GM12878 (cell line): ENCODE measurements at places on chromosomes 2 and 18. TPM values are rescaled to one million over a fixed set of nuclear protein-coding genes. Genes with fewer than 3 reads are reported as not detected.

The TMEM247 gene
- not detected in 2 replicates for total RNA-seq

The GNAL gene
- total RNA-seq, result not detected in 2 replicates

The PLCD4 gene
- total RNA-seq, result 0.28 TPM in 1 of 2 replicates, not detected in the other

- no peaks in the 10 kb centered on the region for H3K27me3 ChIP-seq
- H3K4me3 ChIP-seq, result no peak overlapping the region
- DNase-seq, result no peak
- H3K4me1 ChIP-seq, result peaks cover 17% of the 10 kb centered on the region
- H3K36me3 ChIP-seq, result no peaks in the 10 kb centered on the region
Measured at GRCh38 chr2:62112179-62112578, 83.7 kb upstream of the B3GNT2 start.

GRCh38 chr2:162025121-162025911, 48.7 kb downstream of the DPP4 start:
- H3K27ac ChIP-seq, result no peak overlapping the region
- no peaks in the 10 kb centered on the region for H3K36me3 ChIP-seq
- no peak for DNase-seq
- no peaks in the 10 kb centered on the region for H3K27me3 ChIP-seq
- no peak overlapping the region for H3K4me3 ChIP-seq

DNA sequence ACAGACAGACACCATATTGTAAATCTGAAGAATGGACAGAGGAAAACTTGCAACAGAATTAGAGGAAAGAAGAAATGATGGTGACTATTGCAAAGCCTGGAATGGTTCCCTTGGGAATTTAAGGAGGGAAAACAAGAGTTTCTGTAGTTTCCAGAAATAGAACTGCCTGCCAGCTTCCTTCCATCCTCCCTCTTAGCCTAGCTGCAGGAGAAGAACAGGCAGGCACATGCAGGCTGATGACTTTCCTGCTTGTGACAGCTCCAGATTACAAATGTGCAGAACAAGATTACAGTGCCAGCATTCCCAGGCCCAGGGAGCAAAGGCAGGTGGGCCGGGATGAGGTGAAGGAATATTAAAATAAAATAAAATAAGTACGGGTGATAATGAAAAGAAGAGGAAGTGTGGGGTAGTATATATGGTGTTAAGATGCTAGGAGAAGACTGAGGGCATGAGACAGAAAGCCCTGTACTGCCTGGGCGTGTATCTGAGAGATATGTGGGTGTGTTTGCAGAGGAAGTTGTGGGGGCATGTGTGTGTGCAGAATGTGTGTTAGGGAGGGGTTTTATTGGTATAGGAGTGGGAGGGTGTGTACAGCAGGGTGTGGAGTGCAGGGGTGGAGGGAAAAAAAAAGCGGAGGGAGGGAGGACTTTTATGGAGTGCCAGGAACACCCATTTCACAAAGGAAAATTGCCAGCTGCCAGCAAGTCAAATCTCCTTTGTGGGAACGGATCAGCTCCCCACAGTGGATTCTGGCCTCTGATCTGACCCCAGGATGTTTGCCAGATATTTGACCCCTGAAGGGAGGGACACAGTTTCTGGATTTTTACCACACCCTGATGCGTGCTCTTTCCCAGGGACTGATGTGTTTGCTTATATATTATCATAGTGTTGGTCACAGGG, 43.9 kb upstream of the NEMP2 start:
- peaks cover 8% of the 10 kb centered on the region for H3K4me1 ChIP-seq
- H3K27me3 ChIP-seq, result no peaks in the 10 kb centered on the region
- H3K36me3 ChIP-seq, result no peaks in the 10 kb centered on the region
- no peak for DNase-seq
- H3K4me3 ChIP-seq, result no peak overlapping the region
- H3K27ac ChIP-seq, result no peak overlapping the region

GRCh38 chr18:50466634-50467033, 91.8 kb downstream of the SKA1 start:
- no peaks in the 10 kb centered on the region for H3K4me1 ChIP-seq
- no peaks in the 10 kb centered on the region for H3K36me3 ChIP-seq
- no peak overlapping the region for H3K27ac ChIP-seq
- no peak overlapping the region for H3K4me3 ChIP-seq
- no peaks in the 10 kb centered on the region for H3K27me3 ChIP-seq

GRCh38 chr2:18659915-18660314, 70.5 kb upstream of the NT5C1B start:
- H3K27ac ChIP-seq, result no peak overlapping the region
- H3K36me3 ChIP-seq, result no peaks in the 10 kb centered on the region
- no peaks in the 10 kb centered on the region for H3K27me3 ChIP-seq
- H3K4me3 ChIP-seq, result no peak overlapping the region
- no peaks in the 10 kb centered on the region for H3K4me1 ChIP-seq

DNA sequence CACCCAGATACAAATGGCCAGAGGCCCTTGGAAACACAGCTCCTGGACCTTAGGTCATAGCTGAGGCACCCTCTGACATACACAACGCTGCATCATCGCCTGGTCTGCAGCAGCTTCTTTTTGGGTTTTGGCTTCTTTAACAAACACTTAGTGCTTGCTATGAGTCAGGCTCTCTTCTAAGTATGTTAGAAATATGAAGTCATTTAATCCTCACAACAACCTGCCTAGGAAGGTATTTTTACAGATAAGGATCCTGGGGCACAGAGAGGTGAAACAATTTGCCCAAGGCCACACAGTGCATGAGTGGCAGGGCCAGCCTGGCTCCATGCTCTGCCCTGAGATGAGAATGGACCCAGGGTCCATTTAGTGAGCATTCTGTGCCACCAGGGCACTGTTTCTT, 96.6 kb downstream of the TMEM17 start:
- no peaks in the 10 kb centered on the region for H3K27me3 ChIP-seq
- H3K4me1 ChIP-seq, result peaks cover 54% of the 10 kb centered on the region
- H3K4me3 ChIP-seq, result no peak overlapping the region
- H3K36me3 ChIP-seq, result no peaks in the 10 kb centered on the region

- no peaks in the 10 kb centered on the region for H3K4me1 ChIP-seq
- H3K27me3 ChIP-seq, result no peaks in the 10 kb centered on the region
- no peak for DNase-seq
- no peak overlapping the region for H3K27ac ChIP-seq
- H3K36me3 ChIP-seq, result no peaks in the 10 kb centered on the region
Measured at GRCh38 chr2:167411367-167411766, 523.1 kb downstream of the XIRP2 start.

- DNase-seq, result no peak
- no peaks in the 10 kb centered on the region for H3K27me3 ChIP-seq
- no peak overlapping the region for H3K4me3 ChIP-seq
- H3K27ac ChIP-seq, result no peak overlapping the region
- H3K4me1 ChIP-seq, result peaks cover 25% of the 10 kb centered on the region
Measured at GRCh38 chr2:64978514-64979268, 10.5 kb upstream of the SLC1A4 start.

GRCh38 chr2:203586696-203587095, 51.6 kb upstream of the RAPH1 start:
- peaks cover 6% of the 10 kb centered on the region for H3K4me1 ChIP-seq
- H3K27me3 ChIP-seq, result peaks cover 8% of the 10 kb centered on the region
- DNase-seq, result no peak

DNA sequence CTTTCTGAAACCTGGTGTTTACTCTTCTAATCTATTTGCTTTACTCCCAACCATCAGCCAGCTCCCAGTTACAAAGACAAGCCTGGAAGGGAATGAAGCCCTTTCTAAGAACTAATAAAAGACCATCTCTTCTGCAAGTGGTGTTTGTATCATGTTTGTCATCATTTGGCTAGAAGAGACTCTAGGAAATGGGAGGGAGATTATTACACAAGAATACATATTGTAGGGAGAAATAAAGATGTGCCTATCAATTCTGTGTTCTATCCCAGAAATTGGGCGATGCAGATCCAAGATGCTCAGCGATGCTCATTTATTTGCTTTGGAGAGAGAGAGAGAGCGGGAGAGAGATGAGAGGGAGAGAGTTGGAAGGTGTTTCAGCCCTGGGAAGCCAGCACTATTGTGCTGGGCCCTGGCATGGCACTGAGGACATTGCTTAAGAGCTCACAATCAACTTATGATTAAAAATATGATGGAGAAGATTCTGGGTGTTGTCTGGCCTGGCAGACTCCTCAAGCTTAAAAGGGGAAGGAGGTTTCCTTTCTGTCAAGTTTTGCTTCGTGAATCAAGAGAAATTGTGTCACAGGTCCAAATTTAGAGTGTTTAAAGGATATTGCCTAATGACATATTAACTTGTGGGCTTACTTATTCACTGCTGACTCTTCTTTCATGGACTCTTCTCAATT, 41.8 kb upstream of the AFF3 start:
- no peaks in the 10 kb centered on the region for H3K4me1 ChIP-seq
- H3K27ac ChIP-seq, result no peak overlapping the region
- no peak for DNase-seq
- H3K36me3 ChIP-seq, result no peaks in the 10 kb centered on the region
- H3K4me3 ChIP-seq, result no peak overlapping the region
- no peaks in the 10 kb centered on the region; the same call in none of the 2 replicates for H3K27me3 ChIP-seq

- H3K4me1 ChIP-seq, result no peaks in the 10 kb centered on the region
- no peaks in the 10 kb centered on the region for H3K36me3 ChIP-seq
- no peak overlapping the region for H3K27ac ChIP-seq
Measured at GRCh38 chr2:41194230-41194629, 742.3 kb upstream of the SLC8A1 start.

DNA sequence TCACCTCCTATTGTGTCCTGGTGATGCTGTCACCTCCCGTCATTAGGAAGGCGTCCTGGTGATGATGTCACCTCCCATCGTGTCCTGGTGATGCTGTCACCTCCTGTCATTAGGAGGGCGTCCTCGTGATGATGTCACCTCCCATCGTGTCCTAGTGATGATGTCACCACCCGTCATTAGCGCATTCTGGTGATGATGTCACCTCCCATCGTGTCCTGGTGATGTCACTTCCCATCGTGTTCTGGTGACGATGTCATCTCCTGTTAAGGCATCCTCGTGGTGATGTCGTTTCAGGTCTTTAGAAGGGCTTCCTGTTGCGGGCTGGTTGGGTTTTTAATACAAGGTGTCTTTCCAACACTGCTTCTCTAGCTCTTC, 40.7 kb downstream of the CTDP1 start:
- H3K27me3 ChIP-seq, result no peaks in the 10 kb centered on the region
- DNase-seq, result no peak
- no peak overlapping the region for H3K4me3 ChIP-seq
- H3K4me1 ChIP-seq, result no peaks in the 10 kb centered on the region
- peaks cover 34% of the 10 kb centered on the region for H3K36me3 ChIP-seq
- H3K27ac ChIP-seq, result no peak overlapping the region

DNA sequence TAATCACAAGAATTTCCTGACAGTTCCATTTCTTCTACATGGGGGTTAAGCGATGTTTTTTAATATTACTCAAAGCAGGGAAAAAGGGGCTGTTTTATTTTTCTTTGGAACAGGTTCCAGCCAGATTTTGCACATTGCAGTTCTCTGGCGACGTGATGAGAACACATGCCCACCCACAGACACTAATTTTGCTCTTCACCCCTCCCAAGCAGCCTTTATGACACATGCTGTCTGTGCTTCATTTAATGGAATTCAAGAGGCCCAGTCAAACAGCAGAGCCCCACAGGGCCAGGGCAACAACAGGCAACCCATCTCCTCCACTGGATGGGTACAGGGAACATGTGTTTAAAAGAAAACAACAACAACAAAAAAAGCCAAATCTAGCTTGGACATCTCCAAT, 70.8 kb downstream of the SPRED2 start:
- H3K4me3 ChIP-seq, result no peak overlapping the region
- H3K4me1 ChIP-seq, result peaks cover 49% of the 10 kb centered on the region
- no peaks in the 10 kb centered on the region for H3K36me3 ChIP-seq
- no peaks in the 10 kb centered on the region for H3K27me3 ChIP-seq
- no peak overlapping the region for H3K27ac ChIP-seq

GRCh38 chr2:101612019-101612418, 85.5 kb upstream of the MAP4K4 start:
- no peaks in the 10 kb centered on the region for H3K36me3 ChIP-seq
- H3K4me3 ChIP-seq, result no peak overlapping the region
- no peak for DNase-seq
- H3K27me3 ChIP-seq, result no peaks in the 10 kb centered on the region

- H3K36me3 ChIP-seq, result no peaks in the 10 kb centered on the region
- H3K4me3 ChIP-seq, result no peak overlapping the region
- peaks cover 36% of the 10 kb centered on the region for H3K27me3 ChIP-seq
- DNase-seq, result no peak
Measured at GRCh38 chr2:72914206-72914559, 3.1 kb upstream of the EMX1 start.

GRCh38 chr2:3633089-3633981, 24.7 kb upstream of the ALLC start:
- no peaks in the 10 kb centered on the region for H3K27me3 ChIP-seq
- no peaks in the 10 kb centered on the region for H3K36me3 ChIP-seq
- H3K27ac ChIP-seq, result no peak overlapping the region
- DNase-seq, result no peak

DNA sequence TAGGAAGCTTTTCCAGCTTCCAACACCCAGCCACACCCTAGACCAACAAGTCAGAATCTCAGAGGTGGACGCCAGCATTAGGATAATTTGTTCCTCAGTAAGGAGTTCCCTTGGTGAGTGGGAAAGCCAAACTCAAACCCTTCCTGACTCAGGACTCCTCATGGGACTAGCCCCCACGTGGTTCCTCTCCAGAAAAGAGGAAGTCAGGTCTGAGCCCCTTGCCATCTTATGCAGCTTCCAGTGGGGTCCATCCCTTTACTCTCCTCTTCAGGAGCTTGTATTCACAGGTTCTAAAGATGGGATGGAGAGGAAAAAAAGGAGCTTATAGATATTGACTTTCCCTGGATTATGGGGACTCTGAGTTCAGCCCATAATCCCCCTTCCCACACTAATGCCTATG, 14.8 kb upstream of the NOTO start:
- H3K4me1 ChIP-seq, result no peaks in the 10 kb centered on the region
- H3K4me3 ChIP-seq, result no peak overlapping the region
- H3K27me3 ChIP-seq, result no peaks in the 10 kb centered on the region; the same call in 1 of the 2 replicates
- H3K36me3 ChIP-seq, result no peaks in the 10 kb centered on the region

- DNase-seq, result no peak
- no peak overlapping the region for H3K4me3 ChIP-seq
- no peak overlapping the region for H3K27ac ChIP-seq
- no peaks in the 10 kb centered on the region for H3K27me3 ChIP-seq
- H3K36me3 ChIP-seq, result 0 out of 2 replicates have a peak, but pooled peaks cover 2% of the 10 kb centered on the region
Measured at GRCh38 chr2:168500516-168500915, 44.4 kb downstream of the CERS6 start.

GRCh38 chr18:70195852-70196434, 9.5 kb downstream of the RTTN start:
- DNase-seq, result no peak
- peaks cover 30% of the 10 kb centered on the region for H3K4me1 ChIP-seq
- H3K27ac ChIP-seq, result peak overlapping the region; percentile 95
- peaks cover 19% of the 10 kb centered on the region for H3K36me3 ChIP-seq
- no peak overlapping the region for H3K4me3 ChIP-seq
- H3K27me3 ChIP-seq, result no peaks in the 10 kb centered on the region
